ENCODE measurements at places on chromosomes 7 and 10. TPM values are rescaled to one million over a fixed set of nuclear protein-coding genes. Genes with fewer than 3 reads are reported as not detected.

DNA sequence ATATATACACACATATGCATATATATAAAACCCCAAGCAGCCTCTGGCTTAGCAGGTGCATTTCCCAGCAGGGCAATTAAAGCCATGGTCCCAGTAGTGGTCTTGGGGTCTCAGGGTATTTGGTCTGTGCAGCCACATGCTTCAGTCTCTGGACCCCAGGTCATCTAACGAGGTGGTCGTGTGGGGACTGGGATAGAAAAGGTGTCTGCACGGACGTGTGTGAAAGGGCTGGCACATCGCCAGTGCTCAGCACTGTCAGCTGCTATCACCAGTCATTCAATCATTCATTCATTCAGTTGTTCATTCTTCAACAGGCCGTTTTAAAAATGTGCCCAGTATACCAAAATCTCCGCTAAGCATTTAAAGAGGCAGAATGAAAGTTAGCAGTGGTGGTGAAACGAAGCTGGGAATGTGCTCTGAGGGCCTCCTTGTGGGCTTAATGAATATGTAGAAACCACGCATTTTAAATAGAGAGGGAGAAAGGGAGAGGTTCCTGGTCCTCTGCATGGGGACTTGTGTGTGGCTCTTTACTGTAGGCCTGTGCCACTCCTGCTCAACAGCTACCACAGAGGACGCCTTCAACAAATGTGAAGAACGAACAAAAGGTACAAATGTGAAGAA is 170.4 kb downstream of the EGFR start:
- no peaks in the 10 kb centered on the region for H3K36me3 ChIP-seq
- no peak for DNase-seq
- no peak overlapping the region for H3K27ac ChIP-seq
- no peak overlapping the region for H3K4me3 ChIP-seq
- H3K27me3 ChIP-seq: no peaks in the 10 kb centered on the region
- peaks cover 30% of the 10 kb centered on the region for H3K4me1 ChIP-seq

GRCh38 chr7:155741805-155742204 is 70.5 kb downstream of the SHH start:
- H3K4me3 ChIP-seq: no peak overlapping the region
- no peaks in the 10 kb centered on the region for H3K27me3 ChIP-seq
- H3K36me3 ChIP-seq: peaks cover 77% of the 10 kb centered on the region
- no peaks in the 10 kb centered on the region for H3K4me1 ChIP-seq
- DNase-seq: no peak

GRCh38 chr7:41874201-41874785 is 171.4 kb upstream of the INHBA start:
- H3K4me1 ChIP-seq: peaks cover 7% of the 10 kb centered on the region
- no peaks in the 10 kb centered on the region for H3K27me3 ChIP-seq
- no peak overlapping the region for H3K4me3 ChIP-seq
- no peaks in the 10 kb centered on the region for H3K36me3 ChIP-seq
- H3K27ac ChIP-seq: no peak overlapping the region
- DNase-seq: no peak

DNA sequence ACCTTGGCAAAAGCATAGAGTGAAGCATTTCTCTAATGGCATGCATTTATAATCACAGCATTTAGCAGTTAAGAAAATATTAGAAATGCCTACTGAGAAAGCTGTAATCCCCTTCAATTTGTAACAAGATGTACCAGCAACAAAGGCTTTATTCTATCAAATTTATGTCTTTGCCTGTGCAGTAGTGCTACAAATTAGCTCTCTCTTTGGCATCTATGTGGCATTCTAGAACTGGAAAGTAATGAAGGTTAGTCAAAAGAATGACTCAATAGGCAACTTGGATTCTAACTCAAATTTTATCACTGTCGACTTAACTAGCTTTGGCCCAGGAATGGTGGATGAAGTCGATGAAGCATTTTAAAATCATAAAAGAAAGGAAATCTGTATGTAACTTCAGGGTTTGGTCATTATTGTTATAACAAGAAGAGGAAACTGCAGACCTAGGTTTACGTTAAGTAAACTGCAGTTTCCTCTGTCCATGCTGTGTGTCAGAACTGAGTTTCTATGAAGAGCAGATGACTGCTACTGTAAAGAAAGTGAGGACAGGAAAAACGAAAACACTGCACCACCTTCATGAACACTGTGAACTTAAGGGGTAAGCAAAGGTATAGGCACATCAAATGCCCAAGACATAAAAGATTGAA is 140.0 kb downstream of the RAPGEF5 start:
- H3K4me3 ChIP-seq: peak overlapping the region; percentile 33
- H3K4me1 ChIP-seq: peaks cover 15% of the 10 kb centered on the region
- peak overlapping the region; percentile 12 for H3K27ac ChIP-seq
- no peaks in the 10 kb centered on the region for H3K27me3 ChIP-seq
- no peak for DNase-seq
- H3K36me3 ChIP-seq: no peaks in the 10 kb centered on the region

- no peaks in the 10 kb centered on the region for H3K4me1 ChIP-seq
- H3K4me3 ChIP-seq: no peak overlapping the region
- DNase-seq: no peak
Measured at GRCh38 chr7:8371742-8372141, 61.7 kb upstream of the NXPH1 start.

DNA sequence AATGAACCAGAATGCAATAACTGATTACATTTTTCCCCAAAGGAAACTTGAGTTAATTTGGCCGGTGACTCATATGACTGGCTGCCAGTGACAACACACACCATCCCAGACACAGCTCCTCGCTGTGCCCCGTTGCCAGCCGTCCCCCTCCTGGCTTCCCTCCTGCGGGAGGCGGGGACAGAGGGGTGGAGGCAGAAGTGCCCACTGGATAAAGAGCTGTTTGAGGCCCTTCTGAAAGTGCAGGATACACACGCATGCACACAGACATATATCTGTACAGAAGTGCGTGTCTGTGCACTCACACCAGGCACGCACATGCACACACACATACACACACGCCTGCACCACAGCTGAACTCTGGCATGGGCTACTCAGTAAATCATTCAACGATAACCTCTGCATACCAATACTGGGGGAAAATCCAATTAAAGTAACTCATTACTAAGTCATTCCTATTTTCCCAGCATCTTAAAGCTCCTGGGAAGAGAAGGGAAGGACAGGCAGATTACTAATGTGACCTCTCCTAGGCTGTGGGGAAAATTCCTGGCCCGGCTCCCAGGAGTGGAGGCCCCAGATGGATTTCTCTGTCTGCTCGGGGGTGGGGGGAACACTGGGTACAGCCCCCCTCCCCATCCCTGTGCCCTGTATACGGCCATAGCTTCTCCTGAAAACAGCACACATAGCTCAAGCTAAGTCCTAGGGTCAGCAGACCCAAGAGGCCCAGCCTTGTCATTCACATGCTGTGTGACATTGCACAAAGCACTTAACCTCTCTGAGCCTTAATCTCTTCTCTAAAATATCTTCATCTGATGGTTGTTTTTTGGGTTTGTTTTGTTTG is 52.3 kb upstream of the MYL10 start:
- H3K4me1 ChIP-seq: peaks cover 14% of the 10 kb centered on the region
- no peak overlapping the region for H3K27ac ChIP-seq
- no peaks in the 10 kb centered on the region for H3K27me3 ChIP-seq
- DNase-seq: no peak
- no peak overlapping the region for H3K4me3 ChIP-seq

- no peak overlapping the region for H3K27ac ChIP-seq
- no peak overlapping the region for H3K4me3 ChIP-seq
- no peaks in the 10 kb centered on the region for H3K27me3 ChIP-seq
- DNase-seq: no peak
- no peaks in the 10 kb centered on the region for H3K36me3 ChIP-seq
Measured at GRCh38 chr10:125868372-125868975, 12.6 kb downstream of the DHX32 start.

- peaks cover 46% of the 10 kb centered on the region for H3K4me1 ChIP-seq
- no peaks in the 10 kb centered on the region for H3K27me3 ChIP-seq
- no peaks in the 10 kb centered on the region for H3K36me3 ChIP-seq
- H3K27ac ChIP-seq: no peak overlapping the region
Measured at GRCh38 chr10:132608511-132609195, 71.1 kb downstream of the INPP5A start.

DNA sequence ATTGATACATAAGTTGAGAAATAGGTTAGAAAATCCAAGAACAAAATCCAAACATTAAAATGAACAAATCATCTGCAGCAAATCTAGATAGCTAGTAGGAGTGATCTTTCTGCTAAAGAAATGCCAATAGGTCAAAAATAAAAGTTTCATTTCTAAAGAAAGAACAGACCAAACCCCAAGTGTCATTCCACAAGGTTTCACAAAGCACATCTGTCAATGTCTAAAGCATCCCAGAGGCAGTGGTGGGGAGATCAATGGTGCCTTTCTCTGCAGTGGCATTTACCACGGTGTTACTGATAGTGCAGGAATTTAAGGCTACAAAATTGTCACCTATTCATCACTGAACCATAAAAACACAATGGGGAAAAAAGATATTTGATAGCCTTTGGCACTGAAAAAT is 147.9 kb downstream of the PARD3 start:
- no peak overlapping the region for H3K27ac ChIP-seq
- H3K4me3 ChIP-seq: no peak overlapping the region
- no peak for DNase-seq
- no peaks in the 10 kb centered on the region for H3K27me3 ChIP-seq
- H3K4me1 ChIP-seq: peaks cover 36% of the 10 kb centered on the region

- no peak overlapping the region for H3K27ac ChIP-seq
- H3K27me3 ChIP-seq: no peaks in the 10 kb centered on the region
- no peaks in the 10 kb centered on the region for H3K36me3 ChIP-seq
Measured at GRCh38 chr10:62446627-62447026, 72.5 kb downstream of the ZNF365 start.

DNA sequence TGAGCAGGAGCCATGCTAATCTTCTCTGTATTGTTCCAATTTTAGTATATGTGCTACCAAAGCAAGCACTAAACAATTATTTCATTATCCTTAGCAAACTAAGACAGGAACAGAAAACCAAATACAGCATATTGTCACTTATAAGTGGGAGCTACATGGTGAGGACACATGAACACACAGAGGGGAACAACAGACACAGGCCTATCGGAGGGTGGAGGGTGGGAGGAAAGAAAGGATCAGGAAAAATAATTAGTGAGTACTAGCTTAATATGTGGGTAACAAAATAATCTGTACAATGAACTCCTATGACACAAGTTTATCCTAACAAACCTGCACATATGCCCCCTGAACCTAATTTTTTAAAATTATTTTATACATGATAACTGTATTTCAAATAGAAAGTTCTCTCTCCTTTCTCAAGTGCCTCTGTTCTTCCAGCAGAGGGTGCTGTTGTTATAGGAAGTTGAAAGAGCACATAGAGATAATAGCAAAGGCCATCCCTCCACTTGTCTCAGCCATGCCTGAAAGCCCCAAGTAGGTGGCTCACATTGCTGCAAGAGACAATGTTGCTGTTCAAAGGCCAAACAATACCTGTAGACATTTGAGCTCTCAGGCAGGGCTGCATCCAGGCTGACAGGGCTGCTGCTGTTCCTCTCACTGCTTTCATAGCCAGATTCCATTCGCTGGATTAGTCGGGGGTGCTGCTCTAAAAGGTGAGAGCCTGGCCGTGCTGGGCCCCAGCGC is 33.4 kb upstream of the PPP3CB start:
- no peaks in the 10 kb centered on the region for H3K36me3 ChIP-seq
- no peak overlapping the region for H3K4me3 ChIP-seq
- no peaks in the 10 kb centered on the region for H3K4me1 ChIP-seq
- H3K27ac ChIP-seq: no peak overlapping the region
- DNase-seq: no peak

FGL2 gene
- total RNA-seq: 7.4 TPM

CNOT4 gene
- 23.3 TPM for total RNA-seq

GNA12 gene
- 29.5 TPM for total RNA-seq

GRID2IP gene
- total RNA-seq: not detected

ADRB1 gene
- total RNA-seq: not detected

CDC14C gene
- total RNA-seq: not detected

LIPJ gene
- total RNA-seq: not detected

LEP gene
- total RNA-seq: 7.4 TPM

CCL26 gene
- not detected for total RNA-seq

SEMA3D gene
- total RNA-seq: 2.2 TPM

CEP55 gene
- total RNA-seq: 3.2 TPM

Data from vagina (tissue), 2 donors.